ENCODE measurements at places on chromosomes 1 and 21. TPM values are rescaled to one million over a fixed set of nuclear protein-coding genes. Genes with fewer than 3 reads are reported as not detected.

Gene C2CD2
- 1.7 TPM for polyA plus RNA-seq

Gene PCNX2
- 5.1 TPM for polyA plus RNA-seq

Gene HEATR1
- 49.4 TPM for polyA plus RNA-seq

Gene PRAMEF27
- polyA plus RNA-seq = not detected

Gene SLC9C2
- not detected for polyA plus RNA-seq

Gene CFAP107
- not detected for polyA plus RNA-seq

Gene PTGS2
- polyA plus RNA-seq = not detected

Gene LYPD8
- not detected for polyA plus RNA-seq

Gene SPATA45
- polyA plus RNA-seq = 0.77 TPM

Gene ARHGAP29
- 0.37 TPM for polyA plus RNA-seq

Gene CD34
- not detected for polyA plus RNA-seq

Gene GJA8
- not detected for polyA plus RNA-seq

Gene FYB2
- polyA plus RNA-seq = 0.16 TPM

Gene NOS1AP
- not detected for polyA plus RNA-seq

Gene DISP3
- polyA plus RNA-seq = not detected

Gene CNR2
- 11.9 TPM for polyA plus RNA-seq

Gene PTGER3
- polyA plus RNA-seq = not detected

Gene ADCY10
- not detected for polyA plus RNA-seq

Gene OR2C3
- not detected for polyA plus RNA-seq

Gene PLA2G2F
- not detected for polyA plus RNA-seq

Gene KLHDC7A
- not detected for polyA plus RNA-seq

Gene S100A14
- not detected for polyA plus RNA-seq

Gene ADGRB2
- polyA plus RNA-seq = not detected

Gene PODN
- polyA plus RNA-seq = not detected

Gene NBPF10
- polyA plus RNA-seq = 0.07 TPM

Gene INSRR
- not detected for polyA plus RNA-seq

Gene BSND
- not detected for polyA plus RNA-seq

Gene CRNN
- not detected for polyA plus RNA-seq

Gene ERG
- not detected for polyA plus RNA-seq

Gene SV2A
- 4.5 TPM for polyA plus RNA-seq

Gene RHEX
- polyA plus RNA-seq = 3.1 TPM

Gene SETDB1
- polyA plus RNA-seq = 12.9 TPM

Gene GMEB1
- 14.2 TPM for polyA plus RNA-seq

Gene SLC19A1
- 42.0 TPM for polyA plus RNA-seq

Gene MARK1
- not detected for polyA plus RNA-seq

Gene OR14K1
- not detected for polyA plus RNA-seq

Gene TMPRSS2
- not detected for polyA plus RNA-seq

Gene CLCA2
- 0.37 TPM for polyA plus RNA-seq

Gene MTARC1
- polyA plus RNA-seq = 0.22 TPM

Gene GNG4
- polyA plus RNA-seq = 0.07 TPM

Gene KCNA2
- polyA plus RNA-seq = not detected

Gene DMBX1
- not detected for polyA plus RNA-seq

Gene RPAP2
- polyA plus RNA-seq = 36.4 TPM

Gene CA14
- polyA plus RNA-seq = 0.35 TPM

Gene IL19
- not detected for polyA plus RNA-seq

Gene SYPL2
- polyA plus RNA-seq = not detected

Gene CA6
- polyA plus RNA-seq = not detected

Gene IL20
- not detected for polyA plus RNA-seq

Gene ZNF362
- polyA plus RNA-seq = 19.5 TPM

Gene AMY1B
- polyA plus RNA-seq = not detected

Gene LEMD1
- polyA plus RNA-seq = not detected

Gene GPR25
- not detected for polyA plus RNA-seq

Gene AIRE
- not detected for polyA plus RNA-seq

Gene KRTAP13-1
- polyA plus RNA-seq = not detected

Gene C1orf87
- polyA plus RNA-seq = not detected

Gene CFHR5
- not detected for polyA plus RNA-seq

Gene AKR7A3
- polyA plus RNA-seq = not detected

Gene MRPS14
- polyA plus RNA-seq = 122 TPM
